ENCODE measurements at places on chromosomes 4 and X.

DNA sequence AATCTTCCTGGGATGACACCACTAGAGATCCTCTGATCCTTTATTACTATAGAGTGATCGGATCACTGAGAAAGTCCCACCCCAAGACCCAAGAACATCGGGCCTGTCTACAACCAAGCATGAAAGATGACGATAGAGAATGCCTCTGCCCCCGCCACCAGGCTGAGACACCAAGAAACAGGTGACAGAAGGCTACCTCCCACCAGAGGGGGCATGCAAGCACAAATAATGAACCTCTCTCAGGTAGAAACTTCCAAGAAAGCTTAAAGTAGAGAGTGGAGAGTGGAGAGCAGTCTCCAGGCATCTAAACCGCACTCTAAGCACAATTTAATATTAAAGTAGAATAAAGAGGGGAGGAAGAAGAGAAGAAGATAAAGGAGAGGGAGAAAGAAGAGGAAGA, 402.6 kb downstream of the INPP4B start:
- no peak for DNase-seq

- DNase-seq, result no peak
These were observed 441.2 kb downstream of the CENPC start for GRCh38 chr4:67104145-67104544.

- peak; percentile 65 for DNase-seq
These were observed 72.8 kb downstream of the SLC9A7 start for GRCh38 chrX:46686003-46686645.

- DNase-seq, result no peak
These were observed at the start of gene FRMPD3 for GRCh38 chrX:107448998-107449835. TSS of gene FRMPD3 (plus strand) at chrX:107449652. CDS start at chrX:107526589, 76,937 bp downstream.

DNA sequence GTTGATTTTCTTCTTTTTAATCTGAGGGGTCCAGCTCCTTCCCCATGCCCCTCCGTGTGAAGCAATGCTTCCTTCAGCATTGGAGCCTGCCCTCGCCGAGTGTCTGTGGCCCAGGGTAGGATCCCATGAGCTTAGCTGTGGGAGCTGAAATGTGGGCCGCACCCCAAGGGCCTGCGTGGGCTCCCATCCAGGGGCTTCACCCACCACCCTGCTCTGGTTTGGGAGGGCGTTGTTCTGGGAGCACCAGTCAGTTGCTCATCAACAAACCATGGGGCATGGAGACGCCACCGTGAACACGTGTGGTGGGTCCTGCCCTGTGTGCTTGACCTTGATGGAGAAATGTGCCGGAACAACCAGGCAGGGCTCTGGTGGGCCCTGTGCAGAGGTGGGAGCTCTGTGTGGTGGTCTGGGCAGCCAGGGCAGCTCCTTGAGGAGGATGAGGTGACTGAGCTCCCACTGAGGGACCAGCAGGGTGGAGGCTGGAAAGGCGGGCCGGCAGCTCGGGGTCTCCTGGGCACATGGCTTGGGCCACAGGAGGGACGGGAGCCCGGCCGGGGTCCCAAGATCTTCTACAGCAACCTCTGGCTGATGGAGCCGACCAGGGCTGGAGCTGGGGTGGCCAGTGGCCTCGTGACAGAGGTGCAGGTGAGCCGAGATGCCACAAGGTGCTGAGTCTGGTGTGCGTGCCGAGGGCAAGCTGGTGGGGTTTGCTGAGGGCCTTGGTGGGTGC, 39.6 kb upstream of the NKX1-1 start:
- DNase-seq, result no peak

GRCh38 chr4:97530676-97531075, 612.6 kb downstream of the STPG2 start:
- DNase-seq, result no peak

DNA sequence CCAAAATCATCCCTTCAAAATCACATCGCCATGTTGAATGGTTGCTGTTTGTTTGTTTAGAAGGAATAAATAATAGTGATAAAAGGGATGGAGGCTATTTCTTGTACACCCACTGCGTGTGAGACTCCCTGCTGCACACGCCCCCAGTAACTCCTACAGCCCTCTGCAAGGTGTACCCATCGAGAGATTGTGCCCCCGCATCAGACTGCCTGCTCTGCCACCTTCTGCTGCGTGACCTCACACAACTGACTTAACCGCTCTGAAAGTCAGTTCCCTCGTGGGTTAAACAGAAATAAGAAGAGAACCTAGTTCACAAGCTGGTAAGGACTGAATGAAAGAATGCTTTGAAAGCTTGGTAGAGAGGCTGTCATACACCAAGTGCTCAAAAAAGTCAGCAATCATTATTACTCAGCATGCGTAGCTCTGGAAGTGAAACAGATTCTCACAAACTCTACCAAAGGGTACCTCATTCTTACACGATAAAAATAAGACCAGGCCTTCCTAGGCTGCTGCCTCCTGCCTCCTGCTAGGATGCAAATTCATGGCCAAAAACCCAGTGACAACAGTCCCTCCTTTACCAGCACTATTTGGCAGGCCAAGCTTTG, 147.1 kb downstream of the CPEB2 start:
- DNase-seq, result peak; percentile 16

DNA sequence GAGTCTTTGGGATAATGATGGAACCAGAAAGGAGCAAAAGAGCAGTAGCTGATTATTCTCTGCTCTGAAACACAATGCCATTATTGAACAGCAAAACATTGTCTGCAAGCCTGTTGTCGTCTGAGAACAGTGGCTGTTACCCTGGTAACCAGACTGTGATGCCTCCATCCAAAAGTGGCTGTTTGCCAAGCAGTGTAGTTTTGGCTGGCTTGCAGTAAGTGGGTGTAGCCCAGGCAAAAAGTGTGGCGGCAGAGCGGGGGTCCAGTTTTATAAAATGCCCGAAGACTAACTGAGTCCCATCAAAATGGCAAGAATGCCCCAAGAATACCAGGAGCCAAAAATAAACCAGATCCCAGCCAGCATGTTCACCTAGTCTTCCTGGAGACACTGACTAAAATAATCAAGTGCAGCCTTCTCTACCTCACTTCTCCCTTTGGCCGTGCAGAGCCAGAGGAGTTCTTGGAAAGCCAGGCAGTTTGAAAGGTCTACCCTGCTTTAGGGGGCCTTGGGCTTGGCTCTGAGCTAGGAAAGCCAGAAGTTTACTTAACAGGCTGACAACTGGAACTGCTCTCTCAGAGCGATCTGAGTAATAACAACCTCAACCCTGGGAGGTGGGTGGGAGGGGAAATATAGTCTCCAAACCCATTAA, 2.6 kb downstream of the PLP1 start:
- DNase-seq, result no peak

GRCh38 chrX:107485013-107485412, 35.6 kb downstream of the FRMPD3 start:
- DNase-seq, result no peak

- peak; percentile 5 for DNase-seq
These were observed 94.1 kb downstream of the DRD5 start for GRCh38 chr4:9875516-9875915.

GRCh38 chr4:23083391-23083790, 390.7 kb downstream of the GBA3 start:
- DNase-seq, result no peak

DNA sequence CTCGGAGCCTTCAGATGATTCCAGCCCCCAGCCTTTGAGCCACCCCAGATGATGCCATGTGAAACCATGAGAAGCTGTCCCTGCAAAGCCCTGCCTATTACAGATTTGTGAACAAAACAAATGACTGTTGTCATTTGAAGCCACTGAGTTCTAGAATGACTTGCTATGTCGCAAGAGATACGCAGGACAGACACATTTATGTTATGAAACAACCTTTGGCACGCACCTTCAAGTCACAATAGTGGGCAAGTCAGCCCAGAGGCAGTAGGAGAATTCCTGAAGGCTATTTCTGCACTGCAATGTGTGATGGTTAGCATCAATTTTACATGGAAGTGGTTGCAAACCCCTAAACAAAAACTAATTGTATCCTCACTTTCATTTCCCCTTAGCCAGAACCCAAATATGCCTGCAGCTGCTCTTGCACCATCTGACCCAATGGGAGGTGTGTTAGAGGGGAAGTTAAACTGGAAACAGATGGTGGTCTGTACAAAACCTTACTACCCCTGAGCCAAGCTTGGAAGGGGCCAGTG, 174.4 kb upstream of the ATP6AP2 start:
- DNase-seq, result peak; percentile 28

DNA sequence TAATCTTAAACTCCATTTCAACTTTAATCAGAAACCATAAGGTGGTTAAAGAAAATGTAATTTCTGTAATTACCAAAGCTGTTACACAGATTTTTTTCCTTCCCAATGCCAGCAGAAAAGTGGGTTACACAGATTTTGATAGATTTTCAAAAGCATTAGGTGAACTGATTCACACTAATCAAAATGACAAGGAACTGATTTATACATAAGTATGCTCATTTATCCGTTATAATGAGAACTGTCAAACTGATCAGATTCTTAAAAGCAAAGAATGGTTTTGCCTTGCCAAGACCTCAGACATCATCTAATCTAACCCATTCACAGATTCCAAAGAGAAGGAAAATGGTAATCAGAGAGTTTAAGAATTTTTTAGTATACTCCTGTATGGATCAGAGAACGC, 5.2 kb downstream of the UGDH start:
- no peak for DNase-seq

DNA sequence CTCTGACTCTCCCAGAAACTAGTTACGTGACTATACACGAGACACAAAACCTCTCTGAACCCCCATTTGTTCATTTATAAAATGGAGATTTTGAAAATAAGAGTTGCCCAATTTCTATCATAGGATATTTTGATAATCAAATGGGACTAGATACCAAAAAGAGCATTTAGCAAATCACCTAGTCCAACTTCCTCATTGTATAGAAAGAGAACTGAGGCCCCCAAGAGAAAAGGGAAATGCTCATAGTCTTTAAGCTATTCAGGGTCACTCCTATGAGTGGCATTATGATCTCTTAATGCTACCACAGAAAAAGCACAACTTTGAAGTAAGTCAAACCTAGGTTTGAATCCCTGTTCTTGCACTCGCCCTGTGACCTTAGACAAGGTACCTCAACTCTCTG, 62.7 kb downstream of the BMP15 start:
- DNase-seq, result no peak

DNA sequence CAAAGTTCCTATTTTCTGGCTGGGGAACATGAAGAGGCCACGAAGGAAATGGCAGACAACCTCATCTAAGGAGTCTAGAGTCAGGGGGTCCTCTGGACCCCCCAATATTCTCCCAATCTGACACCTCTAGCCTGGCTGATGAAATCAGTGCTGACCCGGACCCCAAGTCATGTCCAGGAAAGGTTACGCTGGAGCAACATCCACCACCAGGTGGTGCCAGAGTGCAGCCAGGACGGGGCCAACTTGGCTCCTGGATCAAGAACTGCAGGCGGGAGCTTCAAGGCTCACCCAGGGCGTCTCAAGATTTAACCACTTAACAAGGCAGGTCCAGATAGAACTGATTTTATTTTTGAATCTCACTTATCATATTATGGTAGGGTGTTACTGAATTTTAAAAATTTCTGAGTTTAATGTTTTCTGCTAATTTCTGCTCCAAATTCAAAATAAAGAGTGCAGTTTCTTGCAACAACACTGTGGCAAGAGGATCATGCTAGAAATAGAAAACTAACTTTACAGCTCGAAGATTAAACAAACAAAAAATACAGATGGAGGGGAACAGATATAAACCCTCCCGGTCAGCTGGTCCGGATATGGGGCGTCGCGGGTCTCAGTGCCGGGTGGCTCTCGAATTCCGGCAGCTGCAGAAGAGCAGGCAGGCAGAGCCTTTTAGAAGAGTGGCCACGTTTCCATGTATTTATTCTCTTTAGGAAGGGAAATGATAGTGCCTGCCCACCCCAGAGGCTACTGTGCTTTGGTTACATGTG, 135.5 kb downstream of the AFAP1 start:
- DNase-seq, result peak; percentile 88

DNA sequence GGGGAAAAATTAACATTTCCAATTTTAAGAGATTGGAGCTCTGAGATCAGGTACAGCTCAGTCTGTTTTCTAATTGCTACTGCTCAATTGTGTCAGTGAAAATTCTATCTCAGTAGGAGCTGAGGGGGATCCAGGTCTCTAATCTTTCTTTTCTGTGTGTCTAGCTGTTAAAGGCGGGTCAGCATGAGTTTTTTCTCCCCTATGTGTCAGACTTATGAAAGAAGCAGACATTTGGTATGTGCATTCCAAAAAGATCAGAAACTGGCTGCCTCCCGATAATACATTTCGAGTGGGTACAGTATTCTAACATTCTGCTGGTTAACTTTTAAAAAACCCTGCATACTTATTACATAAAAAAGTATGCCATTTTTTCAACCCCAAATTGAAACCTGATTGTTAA, 72.4 kb downstream of the PCDH7 start:
- no peak for DNase-seq

- DNase-seq, result no peak
These were observed 10.3 kb upstream of the HOPX start for GRCh38 chr4:56691425-56691824.

- DNase-seq, result no peak
These were observed 16.5 kb downstream of the DHRSX start for GRCh38 chrX:2484256-2484655.

- no peak for DNase-seq
These were observed 325.4 kb upstream of the FRG1 start for GRCh38 chr4:189615217-189615663.

- DNase-seq, result peak; percentile 33
These were observed 16.2 kb downstream of the NKX6-1 start for GRCh38 chr4:84482564-84483563.

- no peak for DNase-seq
These were observed 224.2 kb upstream of the ANXA10 start for GRCh38 chr4:167868163-167868562.

DNA sequence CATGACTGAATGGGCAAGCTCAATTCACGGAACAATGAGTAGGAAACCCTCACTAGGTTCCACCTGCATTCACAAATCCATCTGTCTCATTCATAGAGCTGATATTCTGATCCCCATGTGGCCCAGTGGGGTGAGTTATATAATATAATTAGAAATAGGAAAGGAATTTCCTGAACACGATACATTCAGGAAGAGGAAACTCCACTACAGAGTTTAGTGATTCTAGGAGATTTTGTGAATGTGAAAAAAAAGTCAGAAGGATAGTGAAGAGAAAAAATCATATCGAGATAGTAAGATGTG, 471.2 kb downstream of the GASK1B start:
- no peak for DNase-seq

- DNase-seq, result no peak
These were observed 94.2 kb downstream of the CXCL13 start for GRCh38 chr4:77699731-77700210.

- DNase-seq, result no peak
These were observed 116.4 kb downstream of the PPP3CA start for GRCh38 chr4:101230801-101231426.

- DNase-seq, result peak; percentile 77
These were observed 33.4 kb upstream of the RASGEF1B start for GRCh38 chr4:81505004-81505598.

All from activated CD4-positive, alpha-beta T cell treated with anti-CD3 and anti-CD28 coated beads, Interleukin-2, Interleukin-6, amounts not matched to agents 100 ng/mL and 50 ng/mL, durations not matched to agents 16 hours and 8 hours (primary cell).